ENCODE measurements at places on chromosomes 4 and X.

DNA sequence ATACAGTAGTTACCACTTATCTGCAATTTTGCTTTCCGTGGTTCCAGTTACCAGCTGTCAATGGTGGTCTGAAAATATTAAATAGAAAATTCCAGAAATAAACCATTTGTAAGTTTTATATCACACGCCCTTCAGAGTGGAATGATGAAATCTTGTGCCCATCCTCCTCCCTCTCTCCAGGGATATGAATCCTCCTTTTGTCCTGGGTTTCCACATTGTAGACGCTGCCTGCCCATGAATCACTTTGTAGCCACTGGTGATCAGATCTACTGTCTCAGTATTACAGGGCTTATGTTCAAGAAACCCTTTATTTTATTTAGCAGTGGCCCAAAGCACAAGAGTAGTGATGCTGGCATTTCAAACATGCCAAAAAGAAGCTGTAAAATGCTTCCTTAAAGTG, 198.6 kb downstream of the KCNIP4 start:
- DNase-seq, result no peak

GRCh38 chr4:40331101-40331745, 3.9 kb upstream of the CHRNA9 start:
- DNase-seq, result no peak

- DNase-seq, result no peak
These were observed 204.8 kb upstream of the RASGEF1B start for GRCh38 chr4:81676537-81676936.

- no peak for DNase-seq
These were observed 45.0 kb upstream of the SH3RF1 start for GRCh38 chr4:169315530-169316343.

GRCh38 chrX:694800-695199, 64.2 kb downstream of the SHOX start:
- DNase-seq, result no peak

DNA sequence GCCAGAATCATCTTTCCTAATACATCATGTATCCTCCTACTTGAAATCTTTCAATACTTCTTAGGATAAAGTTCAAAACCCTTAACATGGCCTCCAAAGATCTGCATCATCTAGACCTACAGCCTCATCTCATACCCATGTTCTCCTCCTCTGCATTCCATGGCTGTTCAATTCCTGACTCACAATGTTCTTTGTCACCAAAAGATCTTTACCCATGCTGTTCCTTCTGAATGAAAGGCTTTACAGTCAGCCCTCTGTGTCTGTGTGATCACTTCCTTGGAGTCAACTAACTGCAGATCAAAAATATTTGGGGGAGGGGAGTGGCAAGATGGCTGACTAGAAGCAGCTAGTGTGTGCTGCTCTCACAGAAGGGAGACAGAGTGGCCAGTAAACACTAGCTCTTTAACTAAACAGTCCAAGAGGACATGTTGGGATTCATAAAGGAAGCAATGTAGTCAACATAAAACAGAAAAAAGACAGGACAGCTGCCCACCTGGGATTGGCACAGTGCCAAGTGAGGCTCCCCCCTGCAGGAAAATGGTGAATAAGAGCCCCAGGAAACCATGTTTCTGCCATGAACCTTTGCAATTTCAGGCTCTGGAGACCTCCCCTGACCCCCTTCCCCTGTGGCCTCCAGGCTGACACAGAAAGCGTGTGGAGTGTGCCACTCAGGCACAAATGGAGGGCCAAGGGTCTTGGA, 31.9 kb downstream of the CBR4 start:
- DNase-seq, result no peak

- no peak for DNase-seq
These were observed 45.5 kb downstream of the TMEM144 start for GRCh38 chr4:158255727-158256324.

All from stimulated activated CD4-positive, alpha-beta T cell treated with anti-CD3 and anti-CD28 coated beads, Interleukin-12 subunit alpha, Interleukin-12 subunit beta, amount 100 ng/mL, for 48 hours (primary cell).